ENCODE measurements at places on chromosomes 13 and 19.

DNA sequence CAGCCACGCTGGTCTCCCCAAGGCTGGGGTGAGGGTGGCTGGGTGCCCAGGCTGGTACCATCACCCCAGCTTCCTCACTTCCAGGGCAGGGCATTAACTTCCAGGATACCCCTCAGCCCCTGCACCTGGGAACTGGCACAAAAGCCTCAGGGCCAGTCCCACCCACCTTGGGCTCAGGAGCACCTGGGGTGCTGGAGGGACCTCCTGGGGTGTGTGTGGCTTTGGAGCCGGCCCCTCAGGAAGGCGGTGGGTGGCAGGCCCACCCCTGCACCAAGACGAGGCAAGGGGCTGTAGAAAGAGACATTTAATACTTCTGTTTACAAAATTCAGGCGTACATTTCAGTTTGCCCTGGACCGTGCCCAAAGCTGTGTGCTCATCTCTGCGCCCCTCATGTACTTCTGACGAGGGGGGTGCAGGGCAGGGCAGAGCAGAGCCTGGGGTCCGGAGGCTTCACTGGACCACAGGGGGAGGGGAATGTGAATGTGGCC lies 16.8 kb downstream of the MPND start:
- no peak for DNase-seq

DNA sequence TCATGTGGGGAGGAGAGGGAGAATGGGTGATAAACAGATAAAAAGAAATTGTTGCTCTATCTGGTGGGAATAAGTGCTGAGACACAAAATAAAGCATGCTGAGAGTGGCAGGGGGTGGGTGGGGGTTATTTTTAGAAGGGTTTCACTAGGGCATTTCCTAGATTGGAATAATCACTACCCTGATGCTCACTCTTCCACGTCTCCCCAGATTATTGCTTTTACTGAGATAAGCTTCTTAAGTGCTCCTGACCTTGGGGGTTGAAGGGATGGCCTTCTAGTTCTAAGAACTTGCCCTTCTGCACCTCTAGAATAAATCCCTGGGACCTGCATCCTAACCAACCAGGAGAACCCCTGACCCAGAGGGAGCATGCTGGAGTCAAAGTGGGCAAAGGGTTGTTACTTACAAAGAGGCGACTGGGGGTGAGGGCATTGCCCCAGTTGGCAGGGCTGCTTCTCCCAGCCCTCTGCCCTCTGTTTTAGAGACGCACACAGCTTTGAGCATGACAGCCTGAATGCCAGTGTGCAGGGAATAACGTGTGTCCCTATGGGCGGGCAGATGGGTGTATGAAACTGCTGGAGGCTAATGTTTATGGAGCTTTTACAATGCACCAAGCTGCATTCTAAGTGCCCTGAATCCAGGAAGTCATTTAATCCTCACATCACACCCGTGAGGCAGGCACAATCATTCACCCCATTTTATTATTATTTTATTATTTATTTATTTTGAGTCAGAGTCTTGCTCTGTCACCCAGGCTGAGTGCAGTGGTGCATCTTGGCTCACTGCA lies 743 bp downstream of the RDH8 start:
- no peak for DNase-seq

DNA sequence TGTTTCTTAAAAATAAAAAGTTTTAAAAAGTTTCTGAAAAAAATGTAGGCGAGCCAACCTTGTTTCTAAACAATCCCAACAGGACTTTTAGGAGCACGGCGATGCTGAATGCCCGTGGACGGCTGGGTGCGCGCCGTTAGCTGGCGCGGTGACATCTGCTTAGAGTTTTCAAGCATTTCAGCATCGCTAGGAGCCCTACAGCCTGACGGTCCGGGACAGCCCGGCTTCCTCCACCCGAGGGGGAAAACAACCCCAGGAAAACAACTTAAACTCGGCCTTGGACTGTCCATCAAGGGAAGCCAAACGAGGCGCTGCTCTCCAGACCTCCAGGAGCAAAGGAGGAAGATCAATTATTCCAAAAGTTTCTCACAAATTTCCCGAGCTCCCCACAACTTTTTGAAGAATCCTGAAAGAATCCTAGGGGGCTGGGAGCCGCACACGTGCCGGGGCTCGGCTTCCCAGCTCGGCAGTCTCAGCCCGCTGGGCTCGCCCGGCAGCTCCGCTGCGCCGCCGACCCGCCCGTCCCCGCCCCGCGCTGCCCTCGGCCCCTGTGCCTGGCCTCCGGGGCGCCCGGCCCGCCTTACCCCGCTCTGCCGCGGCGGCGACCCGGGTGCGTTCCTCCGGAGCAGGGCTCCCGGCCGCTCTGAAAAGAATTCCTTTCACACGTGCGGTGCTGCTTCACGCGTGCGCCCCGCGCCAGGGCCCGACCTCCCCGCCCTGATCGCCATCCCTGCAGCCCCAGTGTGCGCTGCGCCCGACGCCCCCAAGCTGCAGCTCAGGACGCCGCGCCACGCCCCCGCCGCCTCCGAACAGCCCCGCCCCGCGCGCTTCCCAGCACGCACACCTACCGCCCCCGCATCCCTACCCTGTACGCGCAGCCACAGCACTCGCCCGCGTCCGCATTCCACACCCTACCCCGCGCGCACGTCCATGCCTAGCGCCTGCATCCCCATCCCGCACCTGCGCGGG lies at the start of gene GJA3:
Gene GJA3, minus strand, starts transcription at position 747 of the 969 bp plus-strand sequence. CDS start 17,764 bp downstream, outside the sequence.
- peak; percentile 68 for DNase-seq

DNA sequence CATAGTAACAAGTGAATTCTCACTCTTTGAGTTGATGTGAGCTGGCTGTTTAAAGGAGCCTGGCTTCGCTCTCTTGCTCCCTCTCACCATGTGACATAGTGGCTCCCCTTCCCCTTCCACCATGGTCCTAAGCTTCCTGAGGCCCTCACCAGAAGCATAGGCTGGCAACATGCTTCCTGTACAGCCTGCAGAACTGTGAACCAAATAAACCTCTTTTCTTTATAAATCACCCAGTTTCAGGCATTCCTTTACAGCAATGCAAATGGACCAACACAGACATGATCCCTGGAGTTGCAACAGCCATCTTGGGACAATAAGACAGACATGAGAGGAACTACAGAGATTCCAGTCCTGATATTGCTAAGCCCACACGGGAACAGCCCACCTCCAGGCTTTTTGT lies 12.6 kb downstream of the TEAD2 start:
- no peak for DNase-seq

DNA sequence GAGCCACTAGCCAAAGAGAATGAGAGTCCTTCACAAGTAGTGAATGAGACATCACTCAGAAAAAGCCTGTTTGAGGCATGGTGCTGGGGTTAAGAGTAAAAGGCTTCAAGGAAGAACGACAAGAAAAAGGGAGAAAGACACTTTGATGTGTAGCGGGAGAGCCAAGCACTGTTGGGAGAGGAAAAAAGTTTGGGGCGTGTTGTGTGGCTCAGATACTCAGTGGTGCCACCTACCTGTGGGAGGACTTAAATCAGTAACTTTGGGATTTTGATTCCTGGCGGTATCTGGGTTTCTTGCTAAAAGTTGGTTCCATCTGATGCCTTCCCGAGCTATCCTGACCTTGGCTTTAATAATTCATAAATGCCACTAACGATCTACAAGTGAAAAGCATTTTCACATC lies 12.3 kb downstream of the ELSPBP1 start:
- DNase-seq: peak; percentile 6

DNA sequence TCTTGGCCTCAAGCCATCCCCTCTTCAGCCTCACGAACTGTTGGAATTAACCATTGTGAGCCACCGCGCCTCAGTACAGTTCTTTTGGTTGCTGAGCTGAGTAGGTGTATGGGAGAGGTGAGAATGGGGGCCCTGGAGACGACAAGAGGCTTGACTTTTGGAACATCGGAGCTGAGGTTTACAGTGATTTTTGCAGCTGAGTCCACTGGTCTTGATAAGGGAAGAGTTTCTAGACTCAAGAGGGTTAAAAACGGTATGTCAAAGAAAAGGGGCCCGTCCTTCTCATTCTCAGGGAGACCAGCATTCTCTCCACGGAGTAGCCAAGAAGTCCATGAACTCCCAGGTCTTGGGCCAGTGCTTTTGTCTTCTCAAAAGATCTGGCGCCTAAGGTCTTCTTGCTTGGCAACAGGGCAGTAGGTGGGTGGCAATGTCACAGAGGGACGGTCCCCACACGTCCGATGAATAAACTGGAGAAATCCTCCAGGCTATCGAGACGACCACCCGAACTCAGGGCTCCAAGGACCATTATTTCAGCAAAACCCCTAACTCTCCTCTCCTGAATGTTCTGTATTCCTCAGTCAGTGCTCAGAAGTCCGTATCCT lies 6.4 kb upstream of the QTRT1 start:
- DNase-seq: no peak

GRCh38 chr19:15259907-15260306 lies 27.7 kb upstream of the EPHX3 start:
- no peak for DNase-seq

DNA sequence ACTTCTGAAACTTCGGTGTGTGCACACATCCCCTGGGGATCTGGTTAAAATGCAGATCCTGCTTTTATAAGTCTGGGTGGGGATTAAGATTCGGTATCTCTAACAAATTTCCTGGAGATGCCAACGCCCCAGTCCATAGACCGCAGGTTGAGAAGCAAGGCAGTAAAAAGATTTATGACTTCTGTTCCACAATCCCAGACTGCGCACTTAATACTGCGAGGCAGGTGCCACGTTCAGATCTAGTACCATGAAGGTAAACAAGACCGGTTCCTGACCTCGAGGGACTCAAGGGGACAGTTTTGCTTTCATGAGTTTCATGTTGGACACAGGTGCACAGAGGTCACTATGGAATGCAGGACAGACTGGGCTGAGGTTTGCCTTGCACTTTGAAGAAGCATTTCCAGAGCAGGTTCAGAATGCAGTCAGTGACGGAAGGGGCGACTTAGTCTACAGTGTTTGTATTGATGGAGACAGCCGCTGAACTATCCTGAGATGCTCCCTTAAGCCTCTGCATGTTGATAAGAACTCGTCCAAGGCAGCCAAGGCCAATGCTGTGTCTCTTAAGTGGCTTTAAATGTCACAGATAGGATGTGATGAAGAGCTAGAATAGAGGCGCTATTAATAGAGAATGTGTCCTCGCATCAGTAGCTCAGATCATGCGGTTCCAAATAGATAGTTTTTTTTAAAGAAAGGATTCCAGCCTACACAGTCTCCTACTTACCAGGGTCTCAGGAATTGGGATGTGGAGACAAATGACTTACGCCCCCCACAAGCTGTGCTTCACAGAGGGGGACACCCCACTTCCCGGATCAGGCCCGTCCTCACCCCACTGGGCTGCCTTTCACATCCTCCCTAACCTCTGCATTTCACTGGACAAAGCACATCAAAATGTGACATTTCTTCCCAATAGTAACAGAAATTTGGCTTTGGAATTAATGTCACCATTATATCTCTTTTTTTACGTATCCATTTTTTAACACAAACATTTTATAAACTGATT lies 97.1 kb upstream of the IRS2 start:
- DNase-seq: no peak

DNA sequence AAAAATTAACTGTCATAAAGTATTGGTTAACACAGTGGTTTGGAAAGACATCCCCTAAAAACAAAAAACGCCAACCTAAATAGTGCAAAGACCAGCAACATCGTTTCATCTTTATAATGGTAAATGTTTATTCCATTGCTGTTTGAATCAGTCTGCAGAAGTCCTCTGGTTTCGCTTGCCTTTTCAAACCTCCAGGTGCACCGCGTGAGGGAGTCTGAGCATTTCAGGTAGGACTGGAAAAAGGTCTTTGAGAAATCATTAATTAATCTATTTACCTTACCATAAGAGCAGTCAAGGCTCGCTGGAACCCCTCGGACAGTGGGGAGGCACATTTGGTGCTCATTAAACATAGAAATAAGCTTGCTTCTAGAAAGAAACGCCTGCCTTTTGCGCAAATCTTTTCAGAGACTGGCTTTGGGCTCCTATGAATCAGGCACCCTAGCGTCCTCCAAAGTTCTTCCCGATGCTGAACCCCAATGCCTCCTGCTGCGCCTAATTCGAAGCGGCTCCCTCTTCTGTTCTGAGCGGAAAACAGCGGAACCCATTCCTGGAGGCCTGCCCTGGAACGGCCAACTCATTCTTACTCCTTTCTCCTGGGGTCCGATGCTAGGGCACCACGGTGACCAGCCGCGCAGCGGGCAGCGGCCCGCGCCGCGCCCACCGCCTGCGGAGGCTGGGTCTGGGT lies 951 bp upstream of the MTUS2 start:
- DNase-seq: no peak

GRCh38 chr13:93561576-93562225 lies 335.1 kb downstream of the GPC6 start:
- no peak for DNase-seq

DNA sequence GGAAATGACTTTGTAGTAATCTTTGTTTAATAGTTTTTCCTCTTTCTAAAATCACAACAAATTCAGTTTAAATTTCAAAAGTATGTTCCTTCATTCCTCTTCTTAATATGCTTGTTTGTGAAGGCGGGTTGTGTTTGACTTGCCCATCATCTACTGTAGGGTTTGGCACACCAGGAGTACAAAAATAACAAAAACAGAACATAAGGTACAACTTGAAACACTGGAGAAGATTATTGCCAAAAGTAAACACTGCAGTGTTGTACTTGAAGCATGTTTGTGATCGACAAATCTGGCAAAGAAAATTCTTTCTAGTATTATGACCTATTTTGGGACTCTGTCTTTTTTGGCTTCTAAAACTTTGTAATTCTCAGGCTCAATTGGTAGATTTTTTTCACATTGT lies 518.6 kb downstream of the SLITRK5 start:
- no peak for DNase-seq

GRCh38 chr13:37775871-37776270 lies 93.7 kb downstream of the TRPC4 start:
- DNase-seq: no peak

DNA sequence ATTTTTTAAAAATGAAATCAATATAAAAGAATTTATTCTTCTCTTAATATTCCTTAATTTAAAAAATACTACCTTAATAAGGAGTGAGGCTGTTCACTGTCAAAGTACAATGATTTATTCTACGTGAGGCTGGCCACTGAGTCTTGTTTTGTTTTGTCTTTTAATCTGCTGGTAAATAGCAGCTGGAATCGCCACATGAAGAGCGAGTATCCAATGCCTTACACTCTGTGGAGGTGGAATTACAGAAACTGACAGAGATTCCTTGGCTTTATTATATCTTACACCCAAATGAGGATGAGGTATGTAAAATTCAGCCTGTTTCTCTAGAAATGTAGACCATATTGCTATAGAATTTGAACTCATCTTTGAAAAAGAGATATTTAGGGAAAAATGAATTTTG lies 52.9 kb upstream of the AKAP11 start:
- no peak for DNase-seq

- DNase-seq: peak; percentile 53
Observed at GRCh38 chr19:45768655-45768983, 433 bp downstream of the SIX5 start.

DNA sequence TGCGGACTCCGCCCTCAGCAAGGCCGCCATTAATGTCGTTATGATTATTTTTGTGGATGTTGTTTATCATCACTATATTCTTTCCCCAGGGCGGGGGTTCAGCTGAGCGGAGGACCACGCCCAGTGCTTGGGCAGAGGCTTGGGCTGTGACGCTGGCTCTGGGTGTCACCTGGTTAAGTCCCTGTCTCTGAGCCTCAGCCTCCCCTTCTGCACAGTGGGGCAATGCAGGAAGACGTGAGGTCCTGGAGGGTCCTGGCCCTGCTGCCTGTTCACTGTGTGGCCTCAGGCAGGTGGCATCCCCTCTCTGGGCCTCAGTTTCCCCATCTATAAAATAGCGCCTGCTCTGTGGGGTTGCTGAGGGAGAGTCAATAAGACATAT lies 32.5 kb downstream of the NFIC start:
- no peak for DNase-seq

GRCh38 chr13:53058065-53058679 lies 29.6 kb downstream of the OLFM4 start:
- no peak for DNase-seq

Data from activated naive CD4-positive, alpha-beta T cell treated with anti-CD3 and anti-CD28 coated beads for 36 hours (primary cell).